Left forelimb (tissue), 1 donor: ENCODE measurements at places on chromosomes 12 and 14.

DNA sequence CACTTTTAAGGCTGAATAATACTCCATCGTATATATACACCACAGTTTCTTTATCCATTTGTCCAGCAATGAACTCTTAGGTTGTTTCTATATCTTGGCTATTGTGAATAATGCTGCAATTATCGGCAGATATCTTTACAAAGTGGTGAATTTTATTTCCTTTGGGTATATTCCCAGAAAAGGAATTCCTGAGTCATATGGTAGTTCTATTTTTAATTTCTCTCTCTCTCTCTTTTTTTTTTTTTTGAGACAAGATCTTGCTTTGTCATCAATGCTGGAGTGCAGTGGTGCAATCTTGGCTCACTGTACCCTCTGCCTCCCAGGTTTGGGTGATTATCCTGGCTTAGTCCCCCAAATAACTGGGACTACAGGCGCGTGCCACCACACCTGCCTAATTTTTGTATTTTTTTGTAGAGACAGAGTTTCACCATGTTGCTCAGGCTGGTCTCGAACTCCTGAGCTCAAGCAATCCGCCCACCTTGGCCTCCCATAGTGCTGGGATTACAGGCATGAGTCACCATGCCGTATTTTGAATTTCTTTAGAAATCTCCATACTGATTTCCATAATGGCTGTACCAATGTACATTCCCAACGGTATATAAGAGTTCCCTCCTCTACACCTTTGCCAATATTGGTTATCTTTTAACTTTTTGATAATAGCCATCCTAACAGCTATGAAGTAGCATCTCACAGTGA is 98.4 kb downstream of the EFCAB11 start:
- DNase-seq = no peak

DNA sequence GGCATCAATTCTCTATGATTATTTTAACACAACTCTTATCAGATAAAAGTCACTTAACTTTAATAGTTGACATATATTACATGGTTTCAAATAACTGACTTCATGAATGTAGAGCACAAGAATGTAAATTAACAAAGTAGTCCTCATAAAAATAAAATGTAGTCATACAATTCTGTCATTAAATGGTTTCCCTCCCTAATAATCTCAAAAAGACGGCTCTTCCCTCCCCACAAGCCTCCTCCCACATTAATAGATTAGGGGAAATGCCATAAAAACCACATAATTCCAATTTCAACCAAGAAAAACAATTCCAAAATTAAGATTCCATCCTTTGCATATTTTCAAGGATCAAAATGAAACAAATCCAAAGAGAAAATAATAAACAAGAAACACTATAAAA is 36.7 kb downstream of the SPTLC2 start:
- DNase-seq = no peak

DNA sequence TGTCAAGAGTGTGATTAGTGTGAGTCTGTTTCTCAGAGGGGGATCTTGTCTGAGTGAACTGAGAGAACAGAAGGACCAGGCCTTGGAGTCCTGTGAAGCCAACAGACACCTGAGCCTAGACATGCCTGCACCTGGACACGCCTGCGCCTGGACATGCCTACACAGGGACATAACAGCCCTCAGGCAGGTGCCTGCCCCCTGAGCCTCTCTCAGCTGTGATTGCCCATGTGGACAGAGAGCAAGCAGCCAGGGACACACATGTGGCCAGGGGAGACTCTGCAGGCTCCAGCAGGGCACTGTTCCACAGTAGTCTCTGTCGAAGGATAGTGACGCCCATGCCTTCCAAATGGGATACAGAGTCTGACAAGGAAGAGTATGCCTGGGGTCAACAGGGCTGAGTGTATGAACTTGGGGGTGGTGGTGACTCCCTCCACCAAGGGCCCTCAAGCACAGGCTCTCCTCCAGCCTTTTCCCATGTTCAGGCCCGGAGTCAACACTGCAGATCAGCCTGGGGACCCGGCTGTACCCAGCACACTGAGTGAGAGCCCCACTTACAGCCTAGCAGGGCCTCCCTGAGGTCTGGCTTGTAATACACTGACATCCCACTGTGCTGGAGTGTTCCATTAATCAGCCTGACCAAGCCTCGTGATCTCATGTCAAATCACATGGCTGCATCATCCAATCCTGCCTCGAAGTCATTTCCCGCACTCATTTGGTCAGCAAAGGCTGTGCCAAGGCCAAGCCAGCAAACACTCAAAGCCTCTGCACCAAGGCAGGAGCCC is 173.0 kb downstream of the CALM1 start:
- no peak for DNase-seq

GRCh38 chr12:52658196-52658595 is 6.2 kb upstream of the KRT2 start:
- DNase-seq = no peak

DNA sequence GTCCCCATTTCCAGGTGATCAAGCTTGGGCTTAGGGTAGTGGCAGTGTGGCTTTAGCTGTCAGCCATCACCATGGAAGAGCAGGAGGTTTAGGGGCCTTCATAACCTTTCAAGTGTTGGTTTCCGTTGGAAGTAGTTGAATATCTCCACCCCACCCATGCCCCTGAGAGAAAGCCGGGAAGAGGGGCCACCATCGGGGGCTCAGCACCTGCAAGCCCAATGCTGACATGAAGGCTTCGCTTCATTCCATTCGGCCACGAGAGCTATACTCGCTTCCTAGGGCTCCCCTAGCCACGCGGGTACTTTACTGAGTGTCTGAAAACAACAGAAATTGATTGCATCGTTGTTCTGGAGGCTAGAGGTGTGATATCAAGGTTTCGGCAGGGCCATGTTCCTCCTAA is 234.8 kb downstream of the ZFP36L1 start:
- no peak for DNase-seq

GRCh38 chr14:70964492-70964891 is 57.2 kb downstream of the PCNX1 start:
- no peak for DNase-seq

GRCh38 chr12:77751939-77752338 is 78.8 kb upstream of the NAV3 start:
- no peak for DNase-seq

DNA sequence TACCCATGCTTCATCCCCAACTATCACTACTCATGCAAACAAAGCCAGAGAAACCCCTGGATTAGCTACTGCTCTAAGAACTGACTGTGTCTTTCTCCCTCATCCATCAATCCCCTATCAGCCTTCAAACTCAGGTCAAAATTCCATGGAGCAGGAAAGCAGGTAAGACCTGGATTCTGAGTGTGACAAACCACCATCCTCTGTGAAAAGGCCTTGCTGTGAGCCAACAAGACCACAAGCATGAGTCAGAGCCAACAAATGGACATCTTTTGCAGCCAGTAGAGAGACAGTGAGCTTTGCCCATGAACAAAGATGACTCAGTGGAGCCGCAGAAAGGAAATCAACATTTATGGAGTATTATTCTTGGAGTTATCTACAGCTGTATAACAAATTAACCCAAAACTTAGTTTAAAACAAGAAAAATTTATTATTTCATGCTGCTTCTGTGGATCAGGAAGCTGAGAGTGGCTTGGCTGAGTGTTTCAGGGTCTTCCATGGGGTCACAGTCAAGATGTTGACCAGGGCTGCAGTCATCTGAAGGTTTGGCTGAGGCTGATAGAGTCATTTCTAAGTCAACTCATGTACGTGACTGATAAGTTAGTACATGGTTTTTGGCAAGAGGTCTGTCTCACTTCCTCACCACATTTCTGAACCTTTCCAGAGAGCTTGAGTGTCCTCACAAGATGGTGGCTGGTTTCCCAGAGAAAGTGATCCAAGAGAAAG is 61.1 kb downstream of the PITPNM2 start:
- no peak for DNase-seq

- no peak for DNase-seq
Measured at GRCh38 chr14:48504921-48505320, 829.5 kb upstream of the MDGA2 start.

DNA sequence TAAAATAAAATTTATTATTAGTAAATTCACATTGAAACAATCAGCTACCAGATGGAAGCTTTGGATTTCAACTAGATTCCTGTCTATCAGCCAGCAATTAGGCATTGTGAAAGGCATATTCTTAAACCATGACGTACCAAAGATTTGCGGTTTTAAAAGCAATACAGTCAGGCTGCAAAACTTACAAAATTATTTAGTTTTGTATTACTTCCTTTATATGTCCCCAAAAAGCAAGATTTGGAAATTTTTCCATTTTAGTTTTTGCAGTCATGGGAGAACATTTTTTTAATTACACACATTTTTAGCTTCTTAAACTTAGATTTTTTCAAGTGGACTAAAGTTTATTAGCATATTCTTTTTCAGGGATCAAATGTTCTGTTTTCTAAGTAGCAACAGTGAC is 225.0 kb upstream of the KITLG start:
- no peak for DNase-seq

- no peak for DNase-seq
Measured at GRCh38 chr12:6435961-6436715, 8.6 kb upstream of the CD27 start.

DNA sequence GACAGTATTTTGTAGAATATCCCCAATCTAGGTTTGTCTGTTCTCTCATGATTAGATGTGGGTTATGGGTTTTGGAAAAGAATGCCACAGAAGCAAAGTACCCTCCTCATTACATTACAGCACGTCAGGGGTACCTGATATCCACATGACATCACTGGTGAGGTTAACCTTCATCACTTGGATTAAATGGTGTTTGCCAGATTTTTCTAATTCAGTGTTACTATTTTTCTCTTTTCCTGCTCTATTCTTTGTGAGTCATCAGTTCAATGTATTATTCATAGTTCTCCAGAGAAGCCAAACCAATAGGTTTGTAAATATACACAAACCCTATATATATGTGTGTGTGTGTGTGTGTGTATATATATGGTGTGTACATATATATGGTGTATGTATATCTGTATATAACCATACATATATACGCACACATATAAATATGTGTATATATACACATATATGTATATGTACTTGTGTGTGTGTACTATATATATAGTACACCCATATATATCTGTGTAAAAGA is 131.4 kb downstream of the LMNTD1 start:
- no peak for DNase-seq

GRCh38 chr12:71865166-71865713 is 25.7 kb downstream of the TBC1D15 start:
- DNase-seq = no peak

GRCh38 chr12:105100207-105100985 is 7.1 kb upstream of the WASHC4 start:
- DNase-seq = no peak

- no peak for DNase-seq
Measured at GRCh38 chr14:96299441-96299840, 43.4 kb downstream of the BDKRB1 start.

DNA sequence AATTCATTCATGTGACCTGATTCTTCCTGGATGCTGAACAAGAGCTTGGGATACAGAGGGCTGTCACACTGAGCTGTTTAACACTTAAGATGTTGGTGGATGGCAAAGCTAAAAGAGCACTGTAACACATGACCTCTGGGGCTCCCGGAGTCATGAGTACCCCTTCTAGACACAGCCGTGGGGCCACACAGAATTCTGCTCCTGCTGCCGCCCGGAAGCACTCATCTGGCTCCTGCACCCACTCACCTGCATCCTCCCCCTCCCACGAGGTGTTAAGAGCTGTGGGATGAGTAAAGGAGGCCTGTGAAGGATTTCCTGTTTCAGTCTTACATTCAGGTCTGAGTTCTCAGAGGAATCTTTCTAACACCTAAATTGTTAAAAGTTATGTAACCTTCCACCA is 78.0 kb upstream of the SSTR1 start:
- DNase-seq = no peak
